ENCODE measurements at places on chromosomes 7 and 10.

GRCh38 chr10:59433720-59434428 lies 71.5 kb upstream of the FAM13C start:
- no peak for DNase-seq

DNA sequence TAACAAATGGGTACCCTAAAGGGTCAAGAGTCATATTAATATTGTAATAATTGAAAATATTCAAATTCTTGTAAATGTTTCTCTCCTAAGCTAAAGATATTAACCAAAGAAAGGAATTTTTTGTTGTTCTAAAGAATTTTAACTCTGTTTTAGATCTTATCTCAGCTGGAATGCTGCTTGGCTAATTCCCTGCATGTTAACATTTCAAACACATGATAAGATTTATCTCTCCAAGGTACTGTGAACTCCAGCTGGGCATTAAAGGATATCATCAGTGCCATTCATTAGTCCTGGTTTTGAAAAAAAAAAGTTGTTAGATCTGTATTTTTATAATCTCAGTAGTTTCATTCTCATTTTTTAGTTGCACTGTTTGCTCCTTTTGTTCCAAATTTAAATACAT lies 76.9 kb downstream of the MAPK8 start:
- no peak for DNase-seq

DNA sequence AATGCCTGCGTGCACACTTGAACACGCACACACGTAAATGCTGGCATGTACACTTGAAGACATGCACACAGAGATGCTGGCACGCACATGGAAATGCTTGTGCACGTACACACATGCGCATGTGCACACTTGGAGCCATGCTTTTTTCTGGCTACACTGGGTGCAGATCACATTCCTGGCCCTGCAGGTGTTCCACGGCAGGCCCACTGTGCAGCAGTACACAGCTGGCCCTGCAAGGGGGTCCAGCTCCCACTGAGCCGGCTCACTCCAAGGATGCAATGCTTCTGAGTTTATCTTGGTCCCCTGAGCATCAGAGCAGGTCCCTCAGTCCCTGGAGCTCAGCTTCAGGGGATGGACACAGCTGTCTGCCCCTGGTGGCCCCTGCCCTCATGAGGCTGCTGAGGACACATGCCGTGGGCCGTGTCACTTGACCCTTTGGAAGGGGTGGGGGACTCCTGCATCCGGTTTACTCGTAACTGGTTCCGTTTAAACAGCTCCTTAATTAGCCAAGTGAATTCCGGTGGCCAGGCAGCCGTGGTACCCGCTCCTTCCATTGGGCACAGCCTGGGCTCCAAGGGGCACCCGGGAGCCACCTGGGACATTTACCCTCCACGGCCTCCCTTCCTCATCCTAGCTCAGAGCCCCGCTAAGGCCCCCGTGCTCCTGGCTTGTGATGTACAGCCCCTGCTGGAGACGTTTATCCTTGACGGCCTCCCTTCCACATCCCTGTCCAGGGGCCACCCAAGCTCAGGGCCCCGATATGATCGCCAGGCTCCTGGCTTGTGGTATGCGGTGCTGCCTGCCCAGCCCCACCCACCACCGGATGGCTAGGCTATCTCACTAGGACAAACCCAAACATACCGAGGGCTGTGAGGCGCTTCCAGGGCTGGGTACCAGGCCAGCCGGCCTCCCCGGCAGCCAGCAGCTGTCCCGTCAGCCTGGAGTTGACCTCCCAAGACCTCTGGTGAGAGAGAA lies 39.5 kb upstream of the DPYSL4 start:
- DNase-seq, result no peak

GRCh38 chr10:88081457-88082054 lies 218.1 kb downstream of the PTEN start:
- DNase-seq, result no peak

GRCh38 chr10:31602541-31603234 lies 283.7 kb downstream of the ZEB1 start:
- DNase-seq, result no peak

GRCh38 chr10:125694883-125695282 lies 11.9 kb upstream of the TEX36 start:
- no peak for DNase-seq

GRCh38 chr10:34743814-34744213 lies 71.3 kb downstream of the PARD3 start:
- no peak for DNase-seq

GRCh38 chr10:73093922-73094850 lies 2.5 kb downstream of the P4HA1 start:
- no peak for DNase-seq

DNA sequence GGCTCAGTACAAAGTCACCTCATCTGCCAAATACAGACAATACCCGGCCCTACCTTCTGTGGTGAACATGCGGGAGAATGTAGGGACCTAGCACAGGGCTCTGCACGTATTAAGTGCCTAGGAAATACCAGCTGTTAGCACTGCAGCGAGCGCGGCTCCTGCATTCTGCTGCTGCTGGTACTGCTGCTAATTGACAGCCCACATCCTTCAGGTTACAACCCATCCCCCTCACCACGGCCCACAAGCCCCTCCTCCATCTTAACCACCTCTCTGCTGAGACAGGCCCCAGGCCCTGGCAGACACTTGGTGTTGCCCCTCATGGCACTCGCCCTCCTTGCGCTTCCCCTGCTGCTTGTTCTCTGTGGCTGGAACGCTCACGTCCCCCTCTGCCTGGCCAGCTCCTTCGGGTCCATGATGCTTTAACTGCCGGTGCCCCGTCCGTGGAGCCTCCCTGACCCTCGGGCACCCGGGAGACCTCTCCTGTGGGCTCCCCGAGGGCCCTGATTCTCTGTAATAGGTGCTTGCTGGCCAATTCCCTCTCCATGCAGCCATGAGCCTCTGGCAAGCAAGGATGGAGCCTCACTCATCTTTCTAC lies 53.3 kb upstream of the LOXL4 start:
- DNase-seq, result no peak

DNA sequence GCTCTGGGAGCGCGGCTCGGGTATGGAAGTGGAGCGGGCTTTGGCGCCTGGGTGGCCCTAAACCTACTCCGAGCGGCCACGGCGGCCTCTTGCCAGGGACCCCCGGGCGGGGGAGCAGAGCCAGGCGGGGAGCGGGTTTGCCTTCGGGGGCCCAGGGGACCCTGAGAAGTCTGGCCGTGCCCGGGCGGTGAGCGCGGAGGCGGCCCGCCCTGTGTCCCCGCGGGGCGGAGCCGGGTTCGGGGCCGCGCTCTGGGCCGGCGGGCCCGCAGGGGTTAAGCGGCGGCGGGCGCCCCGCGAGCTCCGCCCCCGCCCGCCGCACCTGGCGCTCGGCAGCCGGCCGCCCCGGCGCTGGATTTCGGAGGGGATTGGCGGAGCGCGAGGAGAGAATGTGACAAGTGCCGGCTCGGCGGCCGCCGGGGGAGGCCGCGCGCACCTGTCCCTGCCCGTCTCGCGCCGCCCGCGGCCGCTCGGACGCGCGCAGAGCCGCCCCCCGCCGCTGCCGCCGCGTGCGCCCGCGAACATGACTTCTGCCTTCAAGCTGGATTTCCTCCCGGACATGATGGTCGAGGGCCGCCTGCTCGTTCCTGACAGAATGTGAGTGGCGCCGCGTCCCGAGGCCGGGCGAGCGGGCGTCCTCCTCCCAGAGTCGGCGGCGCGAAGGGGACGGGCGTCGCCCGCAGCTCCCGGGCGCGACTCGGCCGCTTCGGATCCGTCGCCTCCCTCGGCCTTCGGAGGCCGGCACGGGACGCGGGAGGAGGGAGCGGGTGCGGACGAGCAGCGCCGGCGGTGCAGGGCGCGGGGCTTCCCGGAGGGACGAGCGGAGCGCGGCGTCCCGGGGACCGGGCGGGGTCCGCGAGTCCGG lies at the start of gene CELF2:
CELF2 (plus strand) TSS at position 303 of the 862 bp plus-strand sequence; CDS start at position 521, 218 bp downstream.
- DNase-seq, result no peak

GRCh38 chr7:140674899-140675701 lies 2.4 kb downstream of the ADCK2 start:
- DNase-seq, result no peak

DNA sequence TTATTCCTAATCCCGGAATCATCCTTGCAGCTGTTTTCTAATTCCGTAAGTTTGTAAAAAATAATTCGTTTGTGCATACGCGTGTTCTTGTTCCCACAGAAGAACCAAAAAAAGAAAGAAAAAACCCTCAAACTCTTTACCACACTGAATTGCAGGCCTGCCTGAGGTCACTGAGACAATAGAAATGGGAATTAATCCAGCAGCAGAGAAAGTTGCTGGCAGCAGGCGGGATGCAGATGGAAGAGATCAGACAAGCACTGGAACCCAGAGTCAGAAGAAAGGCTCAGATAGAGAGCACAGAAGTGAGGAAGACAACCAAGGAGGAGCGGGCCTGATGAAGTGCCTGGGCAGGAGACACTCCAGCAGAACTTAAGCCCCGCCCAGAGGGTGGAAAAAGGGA lies 141.5 kb upstream of the VWC2 start:
- no peak for DNase-seq

GRCh38 chr7:55120501-55121198 lies 101.8 kb downstream of the EGFR start:
- DNase-seq, result no peak

DNA sequence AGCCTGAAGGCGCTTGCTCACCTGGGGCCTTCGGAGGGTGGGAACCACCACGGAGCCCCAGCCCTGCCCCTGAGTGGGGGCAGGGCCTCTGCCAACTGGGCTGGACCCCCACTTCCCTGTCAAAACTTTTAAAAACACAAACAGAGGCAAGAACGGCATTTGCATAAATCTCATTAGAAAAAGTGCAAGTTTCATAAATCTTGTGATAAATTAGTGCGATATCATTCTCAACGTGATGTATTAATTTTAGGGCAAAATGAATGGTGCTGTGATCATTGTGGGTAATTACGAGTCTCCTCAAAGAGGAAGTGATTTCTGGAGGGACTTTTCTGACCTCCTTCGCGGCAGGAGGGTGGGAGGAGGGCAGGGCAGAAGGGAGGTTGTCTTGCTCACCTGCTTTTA lies 98.3 kb downstream of the CDH23 start:
- DNase-seq, result no peak

DNA sequence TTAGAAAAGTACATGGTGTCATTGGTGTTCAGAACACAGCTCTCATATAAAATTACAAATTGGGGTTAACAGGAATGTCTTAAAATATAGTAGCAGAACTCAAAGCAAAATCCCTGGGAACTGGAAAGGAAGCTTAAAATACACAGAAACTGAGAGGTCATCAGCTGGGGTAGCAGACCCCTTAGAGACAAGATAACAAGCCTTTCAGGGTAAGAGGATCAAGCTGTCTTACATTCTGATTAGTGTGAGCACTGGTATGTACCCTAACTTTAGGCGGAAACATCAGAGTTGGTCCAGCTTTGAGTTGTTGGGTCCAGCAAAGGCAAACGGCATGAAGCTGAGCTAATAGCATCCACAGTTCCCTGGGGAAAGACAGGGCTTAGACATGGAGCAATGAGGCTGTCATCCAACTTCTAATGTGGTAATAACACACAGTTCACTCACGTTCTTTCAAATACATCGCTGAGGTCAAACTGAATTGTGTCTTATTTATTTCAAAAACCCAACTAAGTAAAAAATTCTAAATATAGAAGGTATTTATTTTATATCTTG lies 32.6 kb downstream of the ARHGAP21 start:
- no peak for DNase-seq

DNA sequence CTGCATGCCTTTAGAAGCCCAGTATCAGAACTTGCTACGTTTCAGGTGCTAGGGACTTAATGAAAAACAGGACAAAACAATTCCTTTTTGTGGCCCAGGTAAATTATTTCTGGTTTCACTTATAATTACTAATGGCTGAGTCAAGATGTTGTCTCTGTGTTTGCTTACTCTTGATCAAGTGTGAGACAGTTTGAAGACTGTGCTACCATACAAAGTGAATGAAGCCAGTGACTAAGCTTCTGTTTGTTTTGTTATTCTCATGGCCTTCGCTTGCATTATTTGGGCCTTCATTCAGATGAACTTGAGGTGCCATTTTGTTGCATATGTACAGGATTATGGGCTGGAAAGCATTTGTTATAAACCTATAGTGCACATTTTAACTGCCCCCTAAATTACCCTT lies 17.9 kb downstream of the SMNDC1 start:
- DNase-seq, result no peak

DNA sequence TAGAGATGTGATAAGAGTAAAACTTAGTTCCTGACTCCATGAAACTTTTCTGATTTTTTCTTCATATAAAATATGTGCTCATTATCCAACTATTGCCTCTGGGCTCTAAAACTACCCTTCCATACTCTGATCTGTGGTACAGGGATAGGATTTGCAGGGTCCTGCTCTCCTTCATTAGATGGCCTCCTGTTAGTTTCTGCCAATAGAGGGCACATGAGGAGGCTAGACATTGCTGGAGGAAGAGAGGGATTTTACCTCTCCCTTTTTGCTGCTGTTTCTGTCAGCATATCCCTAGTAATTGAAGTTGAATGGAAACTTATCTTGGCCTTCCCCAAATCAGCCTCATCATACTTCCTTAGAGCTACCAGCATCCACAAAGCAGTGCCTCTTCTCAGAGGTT lies 269.4 kb downstream of the NXPH1 start:
- DNase-seq, result no peak

All from D721Med (cell line).